ENCODE measurements at places on chromosomes 4 and X.

DNA sequence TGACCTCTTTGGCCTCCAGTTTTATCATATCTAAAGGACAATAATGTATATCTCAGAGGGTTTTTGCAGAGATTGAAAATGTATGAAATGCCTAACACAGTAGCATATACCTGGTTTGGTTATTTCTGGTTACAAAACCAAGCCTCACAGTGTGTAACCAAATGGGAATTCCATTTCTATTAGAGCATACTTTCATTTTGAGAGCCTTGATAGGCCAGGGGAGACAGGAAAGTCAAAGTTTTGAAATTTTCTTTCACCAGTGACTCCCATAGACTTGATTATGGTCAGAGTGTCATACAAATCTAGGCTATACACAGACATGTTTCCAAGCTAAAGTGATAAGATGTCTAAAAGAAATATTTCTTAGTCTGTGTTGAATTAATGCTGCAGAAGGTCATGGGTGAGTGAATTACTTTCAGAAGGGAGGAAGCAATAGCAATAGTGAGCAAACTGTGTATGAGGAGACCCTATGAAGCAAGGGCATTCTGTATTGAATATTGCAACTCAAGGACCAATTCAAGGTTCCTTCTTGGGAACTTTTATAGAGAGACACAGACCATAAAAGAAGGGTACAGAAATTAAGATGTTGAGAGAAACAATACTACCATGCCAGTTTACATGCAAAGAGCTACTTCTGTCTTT lies 151.1 kb downstream of the PDE5A start:
- DNase-seq, result no peak

DNA sequence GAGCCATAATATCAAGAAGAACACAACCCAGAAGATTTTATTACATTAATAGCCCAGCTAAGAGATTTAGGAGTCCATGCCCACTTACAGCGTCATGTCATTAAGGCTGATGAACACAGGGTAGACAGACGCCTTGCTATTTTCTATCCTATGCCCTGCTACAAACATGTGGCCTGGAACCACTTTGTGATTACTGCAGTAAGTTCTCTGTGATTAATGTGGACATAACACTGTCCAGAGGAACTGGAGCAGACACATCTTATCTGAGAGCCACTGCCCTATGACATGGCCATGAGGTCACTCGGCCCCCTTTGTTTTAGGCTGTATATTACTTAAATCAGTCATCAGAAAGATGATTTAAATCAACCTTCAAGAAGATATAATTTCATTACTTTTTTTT lies 211.7 kb downstream of the MAML3 start:
- no peak for DNase-seq

GRCh38 chr4:156829201-156829873 lies 142.3 kb downstream of the PDGFC start:
- no peak for DNase-seq

GRCh38 chr4:3241898-3242524 lies 6.9 kb upstream of the MSANTD1 start:
- no peak for DNase-seq

GRCh38 chrX:22952010-22952409 lies 47.8 kb upstream of the DDX53 start:
- DNase-seq, result no peak

DNA sequence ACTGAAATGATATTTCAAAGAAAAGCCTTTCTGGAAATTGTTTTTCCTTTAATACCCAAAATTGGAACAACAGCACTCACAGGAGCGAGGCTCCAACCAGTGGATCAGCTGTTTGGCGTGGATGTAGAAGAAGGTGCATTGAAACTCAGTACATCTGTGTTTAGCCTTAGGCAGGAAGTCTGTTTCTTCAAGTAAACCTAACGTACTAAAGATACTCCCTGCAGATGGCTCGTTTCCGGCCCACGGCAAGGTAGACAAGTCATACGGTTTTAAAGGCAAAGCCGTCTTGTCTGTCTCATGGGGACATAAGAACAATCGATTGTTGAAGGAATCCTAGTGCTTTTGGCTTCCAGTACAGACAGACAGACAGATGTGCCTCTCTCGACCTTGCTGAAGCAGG lies 50.0 kb upstream of the CLCN4 start:
- DNase-seq, result no peak
